ENCODE measurements at places on chromosomes 13 and 19.

- no peak for DNase-seq
These were observed 73.9 kb upstream of the OXGR1 start for GRCh38 chr13:97068151-97068550.

DNA sequence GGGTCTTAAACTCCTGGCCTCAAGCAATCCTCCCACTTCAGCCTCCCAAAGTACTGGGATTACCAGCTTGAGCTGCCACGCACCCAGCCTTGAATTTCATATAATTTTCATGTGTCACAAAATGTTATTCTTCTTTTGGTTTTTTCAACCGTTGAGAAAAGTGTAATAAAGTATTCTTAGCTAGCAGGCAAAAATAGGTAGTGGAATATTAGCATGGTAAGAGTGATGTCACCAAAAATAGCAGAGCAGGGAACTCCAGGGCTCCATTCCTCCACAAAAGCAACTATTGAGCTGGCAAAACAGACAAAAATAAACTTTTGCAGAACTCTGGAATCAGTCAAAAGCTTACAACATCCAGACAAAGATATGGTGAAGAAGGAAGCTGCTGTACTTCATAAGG is 43.9 kb downstream of the FBN3 start:
- no peak for DNase-seq

- DNase-seq: peak; percentile 14
These were observed 3.8 kb downstream of the ZIC2 start for GRCh38 chr13:99985241-99985874.

- DNase-seq: no peak
These were observed 37.6 kb upstream of the C1QTNF9 start for GRCh38 chr13:24271601-24272451.

GRCh38 chr13:44396701-44397580 is 23.3 kb downstream of the SERP2 start:
- no peak for DNase-seq

- no peak for DNase-seq
These were observed 135.3 kb upstream of the MCF2L start for GRCh38 chr13:112833551-112834257.

GRCh38 chr13:112657850-112658445 is 31.9 kb upstream of the ATP11A start:
- DNase-seq: no peak

- no peak for DNase-seq
These were observed at the start of gene C5AR2 for GRCh38 chr19:47331931-47332547. Gene C5AR2, plus strand, starts transcription at chr19:47332175. Its CDS starts 8,625 bp downstream, at chr19:47340800.

DNA sequence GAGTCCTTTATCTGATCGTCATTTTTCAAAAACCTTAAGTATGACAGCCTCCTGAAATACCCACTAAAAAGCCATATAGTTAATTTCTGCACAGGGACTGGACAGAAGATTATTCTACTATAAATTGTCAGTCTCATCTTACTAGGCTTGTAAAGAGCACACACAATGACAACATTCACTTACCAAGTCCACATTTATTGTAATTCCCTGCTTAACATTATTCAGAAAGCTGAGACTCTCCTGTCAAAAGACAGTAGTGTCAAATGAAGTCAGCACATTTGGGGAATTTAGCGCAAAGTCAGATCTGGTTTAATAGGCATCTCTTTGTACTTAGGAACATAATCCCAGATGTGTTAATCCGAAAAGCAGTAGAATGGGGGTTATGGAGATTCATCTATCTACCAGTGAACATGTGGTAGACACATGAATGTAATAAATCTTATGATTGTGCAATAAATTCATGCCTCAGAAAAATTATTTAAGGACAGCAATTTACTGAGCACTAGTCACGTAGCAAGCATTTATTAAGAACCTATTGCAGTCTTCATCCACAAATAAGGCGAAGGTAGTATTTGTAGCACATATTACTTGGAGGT is 224.6 kb upstream of the GPC6 start:
- no peak for DNase-seq

DNA sequence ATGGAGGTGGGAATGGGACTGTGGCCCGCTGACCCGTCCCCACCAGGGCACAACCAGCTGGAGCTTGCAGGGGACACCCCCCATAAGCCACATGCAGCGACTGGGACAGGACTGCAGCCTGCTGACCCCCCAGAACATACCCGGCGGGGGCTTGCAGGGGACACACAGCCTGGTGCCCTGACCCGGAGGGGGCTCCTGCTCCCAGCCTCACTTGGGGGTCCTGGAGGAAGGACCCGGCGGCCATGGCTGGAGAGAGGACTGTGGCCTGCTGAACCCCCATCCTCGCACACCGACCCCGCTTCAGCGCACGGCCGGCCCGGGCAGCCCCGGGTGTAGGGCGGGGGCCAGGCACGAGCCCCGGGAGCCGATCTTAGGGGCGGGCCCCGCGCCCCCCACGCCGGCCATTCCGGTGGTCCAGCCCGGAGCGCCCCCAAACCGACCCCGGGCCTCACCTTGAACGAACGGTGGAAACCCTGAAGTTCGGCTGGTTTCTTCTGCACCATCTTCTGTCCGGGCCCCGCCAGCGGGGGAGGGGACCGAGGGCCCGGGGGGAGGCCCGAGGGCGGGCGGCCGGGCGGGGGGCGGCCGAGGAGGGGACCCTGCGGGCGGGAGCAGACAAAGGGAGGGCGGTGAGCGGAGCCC is 574 bp downstream of the MKNK2 start:
- DNase-seq: no peak

GRCh38 chr19:16436780-16437332 is 34.9 kb downstream of the EPS15L1 start:
- DNase-seq: no peak

DNA sequence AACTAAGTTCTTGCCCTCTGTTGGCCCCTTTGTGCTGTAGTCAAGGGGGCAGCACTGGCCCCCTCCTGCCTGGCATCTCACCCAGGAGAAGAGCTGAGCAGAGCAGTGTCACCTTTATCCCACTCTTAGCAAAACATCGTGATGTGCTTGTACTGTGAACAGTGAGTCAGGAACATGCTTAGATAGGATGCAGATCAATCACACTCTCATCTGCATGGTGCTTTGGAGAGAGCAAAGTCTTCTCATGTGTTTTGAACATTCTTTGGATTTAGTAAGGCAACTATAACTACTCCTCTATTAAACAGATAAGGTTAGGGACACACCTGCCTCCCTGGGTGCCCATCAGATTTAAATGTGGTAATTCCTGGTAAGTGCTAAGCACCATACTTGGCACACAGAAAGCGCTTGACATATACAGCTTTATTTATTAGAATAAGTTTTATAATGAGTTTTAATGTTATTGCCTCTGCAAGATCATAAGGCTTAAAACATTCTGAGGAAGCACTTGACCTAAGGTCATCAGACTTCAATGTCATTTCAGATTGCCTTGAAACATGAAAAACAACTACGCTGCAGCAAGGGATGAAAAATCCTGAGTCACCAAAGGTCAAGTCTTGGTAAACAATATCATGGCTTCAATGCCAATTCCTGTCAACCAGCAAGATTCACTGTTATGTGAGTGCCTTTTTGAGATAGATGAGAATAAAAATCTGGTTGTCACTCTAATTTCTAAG is 82.4 kb upstream of the IRS2 start:
- DNase-seq: no peak

DNA sequence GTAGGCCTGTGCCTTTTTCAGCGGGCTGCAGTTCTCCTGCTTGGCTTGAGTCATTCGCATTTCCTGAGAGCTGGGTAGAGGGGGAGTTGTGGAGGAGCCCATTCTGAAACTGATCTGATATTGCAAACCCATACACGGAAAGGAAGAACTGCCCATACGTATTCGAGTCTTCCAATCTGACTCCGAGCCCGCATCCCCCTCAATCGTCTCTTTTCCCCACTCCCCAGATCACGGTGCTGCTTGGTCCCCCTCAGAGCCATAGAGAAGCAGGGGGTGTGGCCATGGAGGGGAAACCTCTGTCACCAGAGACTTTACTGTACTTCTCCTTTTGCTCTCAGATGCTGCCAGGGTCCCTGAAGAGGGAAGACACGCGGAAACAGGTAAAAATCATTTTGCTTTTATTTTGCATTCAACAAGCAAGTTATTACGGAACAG is at the start of gene CD22:
TSS of gene CD22 (plus strand) at position 337 of the 435 bp plus-strand sequence. CDS start 2,854 bp downstream, outside the sequence.
- DNase-seq: no peak

- no peak for DNase-seq
These were observed 102.3 kb upstream of the POSTN start for GRCh38 chr13:37700887-37701286.

DNA sequence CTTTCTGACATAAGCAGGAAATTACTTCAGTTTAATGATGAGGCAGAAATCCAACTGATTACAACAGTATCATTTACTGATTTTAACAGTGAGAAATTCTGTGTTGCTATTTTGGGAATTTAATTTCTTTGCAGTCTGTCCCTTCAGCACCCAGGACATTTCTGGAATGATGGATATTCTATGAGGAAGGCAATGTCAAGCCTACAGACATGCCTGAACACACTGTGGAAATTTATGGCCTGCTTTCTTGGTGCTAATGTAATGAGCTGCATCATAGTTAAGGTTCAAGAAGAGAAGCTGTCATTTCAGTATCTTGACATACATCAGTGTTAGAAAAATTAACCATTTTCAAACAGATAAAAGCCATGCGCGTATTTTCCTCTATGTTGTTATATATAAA is 87.7 kb downstream of the SLITRK1 start:
- DNase-seq: no peak

DNA sequence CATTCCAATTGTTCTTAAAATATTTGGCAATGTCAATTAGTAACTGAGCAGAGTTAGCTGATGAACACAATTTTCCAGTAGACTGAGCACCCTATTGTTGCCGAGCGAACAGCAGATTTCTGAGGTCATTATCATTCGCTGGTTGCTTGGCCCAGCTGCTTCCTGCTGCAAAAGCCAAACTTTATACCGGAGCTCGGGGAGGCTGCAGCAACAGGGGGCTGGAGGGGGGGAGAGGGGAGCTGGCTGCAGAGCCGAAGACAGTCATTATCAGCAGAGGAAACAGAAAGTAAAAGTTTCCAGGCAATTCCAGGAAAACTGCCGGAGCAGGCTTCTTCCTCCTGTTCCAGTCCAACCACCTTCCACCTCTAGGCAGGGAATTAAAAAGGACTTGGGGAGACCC is 77.9 kb downstream of the ZNF536 start:
- DNase-seq: no peak

DNA sequence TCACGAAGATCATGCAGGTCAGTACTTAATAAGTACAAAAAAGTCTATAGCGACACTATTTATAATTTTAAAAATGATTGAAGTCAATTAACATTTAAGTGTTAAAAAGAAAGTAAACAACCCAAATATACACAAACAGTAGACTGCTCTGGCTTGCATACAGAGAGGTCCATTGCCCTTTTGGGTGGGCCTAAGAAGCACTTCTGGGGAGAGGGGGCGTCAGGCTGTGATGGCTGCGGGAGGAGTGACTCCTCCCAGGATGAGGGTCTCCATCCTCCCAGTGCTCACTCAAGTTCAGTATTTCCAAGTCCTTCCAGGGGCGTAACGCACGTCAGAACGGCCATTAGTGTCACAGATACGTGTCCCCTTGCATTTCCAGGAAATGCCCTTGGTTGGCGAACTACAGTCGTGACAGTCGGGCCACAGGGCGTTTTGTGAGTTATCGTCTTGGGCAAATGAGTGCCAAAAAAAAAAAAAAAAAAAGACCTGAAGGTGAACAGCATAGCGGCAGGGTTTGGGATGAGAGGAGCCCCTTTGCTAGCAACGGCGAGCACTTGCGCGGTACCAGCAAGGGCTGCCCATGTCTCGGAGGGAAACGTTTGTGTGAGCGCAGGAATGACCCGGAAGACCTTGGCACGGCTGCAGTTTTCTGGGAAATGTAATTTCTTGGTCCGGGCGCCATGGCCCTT is at the start of gene SCGB2B2:
TSS of gene SCGB2B2 (minus strand) at position 463 of the 689 bp plus-strand sequence. CDS start 82,596 bp downstream, outside the sequence.
- DNase-seq: no peak

- no peak for DNase-seq
These were observed 5.7 kb upstream of the FOXO1 start for GRCh38 chr13:40671956-40672764.

- DNase-seq: no peak
These were observed 15.0 kb upstream of the IGSF23 start for GRCh38 chr19:44598355-44598754.

GRCh38 chr19:12867120-12868099 is 13.8 kb downstream of the DNASE2 start:
- DNase-seq: peak; percentile 68
